ENCODE measurements at places on chromosomes 16 and 17. TPM values are rescaled to one million over a fixed set of nuclear protein-coding genes. Genes with fewer than 3 reads are reported as not detected.

- no peak for DNase-seq
Measured at GRCh38 chr16:16033208-16033717, 83.8 kb downstream of the ABCC1 start.

GRCh38 chr17:58531122-58531521, 16.7 kb upstream of the MTMR4 start:
- DNase-seq, result no peak

DNA sequence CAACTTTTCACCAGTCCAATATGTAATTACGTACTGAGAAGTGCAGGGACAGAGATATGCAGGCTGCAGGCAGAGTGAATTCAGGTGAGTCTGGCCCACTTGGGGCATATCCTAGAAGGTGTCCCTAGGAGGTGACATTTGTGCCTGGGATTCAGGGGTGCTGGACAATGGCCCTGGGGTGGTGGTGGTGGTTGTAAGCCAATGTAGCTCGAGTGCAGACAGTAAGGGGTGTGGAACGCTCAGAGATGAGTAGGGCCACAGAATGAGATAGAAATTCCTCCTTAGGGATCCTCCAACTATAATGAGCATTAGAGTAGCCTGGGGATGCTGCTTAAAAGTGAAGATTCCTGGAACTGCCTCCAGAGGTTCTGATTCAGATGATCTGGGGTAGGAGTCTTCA, 221.7 kb upstream of the MPHOSPH6 start:
- no peak for DNase-seq

DNA sequence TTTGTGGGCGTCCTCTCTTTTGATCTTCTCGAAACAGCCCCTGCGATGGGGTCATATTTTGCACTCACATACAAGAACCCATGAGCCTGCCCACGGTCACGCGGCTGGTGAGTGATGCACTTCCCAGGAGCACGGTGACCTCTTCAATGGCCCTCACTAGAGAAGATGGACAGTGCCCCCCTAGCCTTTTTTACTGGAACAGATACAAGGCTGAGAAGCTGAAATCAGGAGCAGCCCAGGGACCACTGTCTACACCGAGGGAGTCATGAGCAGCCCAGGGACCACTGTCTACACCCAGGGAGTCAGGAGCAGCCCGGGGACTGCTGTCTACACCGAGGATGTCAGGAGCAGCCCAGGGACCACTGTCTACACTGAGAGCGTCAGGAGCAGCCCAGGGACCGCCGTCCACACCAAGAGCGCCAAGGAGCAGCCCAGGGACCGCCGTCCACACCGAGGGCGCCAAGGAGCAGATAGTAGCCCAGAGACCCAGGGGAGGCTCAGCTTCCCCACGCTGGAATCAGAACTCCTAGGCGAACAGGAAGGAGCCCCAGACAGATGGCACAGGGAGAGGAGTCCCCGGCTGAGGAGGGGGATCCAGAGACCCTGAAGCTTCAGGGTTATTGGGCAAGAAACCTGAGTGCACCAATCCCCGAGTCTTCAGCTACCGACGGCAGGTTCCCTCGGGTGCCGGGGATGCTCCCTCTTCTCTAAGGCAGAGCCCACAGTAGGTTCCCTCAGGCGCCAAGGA, 23.7 kb downstream of the ACSF3 start:
- no peak for DNase-seq

- no peak for DNase-seq
Measured at GRCh38 chr16:85858984-85859817, 39.8 kb upstream of the IRF8 start.

DNA sequence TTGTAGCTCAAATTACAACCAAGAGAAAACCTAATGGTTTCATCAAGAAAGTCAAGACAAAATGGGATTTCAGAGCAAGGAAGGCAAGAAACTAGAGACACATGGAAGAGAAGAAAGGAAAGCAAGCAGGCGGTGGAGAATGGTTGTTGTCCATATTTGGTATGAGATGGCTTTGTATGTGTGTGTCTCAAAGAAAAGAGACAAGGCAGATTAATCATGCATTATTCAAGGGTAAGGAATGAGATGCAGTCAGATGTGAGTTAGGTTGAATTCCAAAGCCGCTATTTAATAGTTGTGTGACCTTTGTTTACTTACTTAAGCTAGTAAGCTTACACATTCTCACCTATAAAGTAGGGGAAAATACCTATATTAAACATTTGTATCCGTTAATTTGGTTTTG, 1029.6 kb downstream of the CDH11 start:
- no peak for DNase-seq

DNA sequence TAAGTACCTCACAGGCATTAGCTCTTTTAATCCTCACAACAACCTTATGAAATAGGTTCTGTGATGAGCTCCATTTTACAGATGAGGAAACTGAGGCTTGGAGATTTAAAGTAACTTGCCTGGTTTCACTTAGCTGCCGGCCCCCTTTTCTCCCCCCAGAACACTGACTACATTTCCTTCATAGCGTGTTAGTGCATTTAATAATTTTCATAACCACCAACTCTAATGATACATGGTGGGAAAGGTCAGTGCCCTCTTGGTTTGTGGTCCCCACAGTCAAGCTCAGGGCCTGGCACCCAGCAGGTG, 16.5 kb upstream of the RHOT1 start:
- DNase-seq, result no peak

DNA sequence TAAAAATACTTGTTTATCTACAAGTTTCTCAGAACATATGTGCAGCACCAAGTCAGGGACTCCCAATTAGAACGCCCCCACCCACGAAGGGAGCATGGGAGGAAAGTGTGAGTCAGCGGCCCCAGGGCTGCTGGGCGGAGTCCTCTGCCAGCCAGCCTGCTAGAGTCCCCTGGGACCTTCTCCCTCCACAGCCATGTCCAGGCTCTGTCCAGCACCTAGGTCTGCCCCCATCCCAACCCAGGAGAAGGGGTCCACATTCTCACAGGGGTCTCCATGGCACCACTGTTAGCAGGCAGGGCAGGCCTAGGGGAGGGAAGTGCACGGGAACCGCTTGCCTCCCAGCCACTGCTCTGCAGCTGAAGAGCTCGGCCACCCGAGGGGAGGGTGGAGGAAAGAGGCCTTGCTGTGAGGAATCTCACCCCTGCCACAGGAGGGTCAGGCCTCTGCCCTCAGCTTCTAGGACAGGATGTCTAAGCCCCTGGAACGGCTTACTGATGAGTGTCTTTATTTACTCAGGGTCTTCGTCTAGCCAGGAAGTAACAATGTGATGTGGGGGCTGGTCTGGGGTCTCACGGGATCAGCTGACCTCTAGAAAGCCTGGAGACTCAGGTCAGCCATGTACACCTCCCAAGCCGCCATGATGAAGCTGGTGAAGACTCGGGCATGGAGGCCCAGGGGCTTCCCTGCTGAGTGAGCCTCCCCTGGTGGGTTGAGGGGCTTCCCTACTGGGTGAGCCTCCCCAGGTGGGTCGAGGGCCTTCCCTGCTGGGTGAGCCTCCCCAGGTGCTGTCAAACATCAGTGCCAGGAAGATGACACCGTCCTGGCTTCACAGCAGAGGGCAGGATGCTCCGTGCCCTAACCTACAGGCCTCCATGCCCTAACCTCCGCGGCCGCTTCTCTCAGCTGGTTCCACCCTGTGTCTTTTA, 190.3 kb downstream of the RBFOX3 start:
- DNase-seq, result no peak

- no peak for DNase-seq
Measured at GRCh38 chr17:75730065-75730464, 8.8 kb downstream of the ITGB4 start.

- no peak for DNase-seq
Measured at GRCh38 chr17:68694791-68695485, 93.8 kb upstream of the FAM20A start.

DNA sequence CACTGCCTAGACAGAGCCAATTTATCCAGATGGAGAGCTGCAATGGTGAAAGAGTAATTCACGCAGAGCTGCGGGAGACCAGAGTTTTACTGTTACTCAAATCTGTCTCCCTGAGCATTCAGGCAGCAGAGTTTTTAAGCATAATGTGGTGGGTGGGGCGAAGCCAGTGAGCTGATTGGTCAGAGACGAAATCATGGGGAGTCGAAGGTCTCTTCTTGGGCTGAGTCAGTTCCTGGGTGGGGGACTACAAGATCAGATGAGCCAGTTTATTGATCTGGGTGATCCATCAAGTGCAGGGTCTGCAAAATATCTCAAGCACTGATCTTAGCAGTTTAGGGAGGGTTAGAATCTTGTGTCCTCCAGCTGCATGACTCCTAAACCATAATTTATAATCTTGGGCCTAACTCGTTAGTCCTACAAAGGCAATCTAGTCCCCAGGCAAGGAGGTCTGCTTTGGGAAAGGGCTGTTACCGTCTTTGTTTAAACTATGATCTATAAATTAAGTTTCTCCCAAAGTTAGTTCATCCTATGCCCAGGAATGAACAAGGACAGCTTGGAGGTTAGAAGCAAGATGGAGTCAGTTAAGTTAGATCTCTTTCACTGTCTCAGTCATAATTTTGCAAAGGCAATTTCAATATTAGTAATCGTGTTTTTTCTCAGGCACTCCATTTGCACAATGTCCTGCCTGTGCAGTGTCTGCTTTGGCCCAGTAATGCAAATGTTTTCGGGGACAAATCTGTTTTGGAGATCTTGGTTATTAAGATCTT, 27.0 kb downstream of the PIGL start:
- DNase-seq, result no peak

DNA sequence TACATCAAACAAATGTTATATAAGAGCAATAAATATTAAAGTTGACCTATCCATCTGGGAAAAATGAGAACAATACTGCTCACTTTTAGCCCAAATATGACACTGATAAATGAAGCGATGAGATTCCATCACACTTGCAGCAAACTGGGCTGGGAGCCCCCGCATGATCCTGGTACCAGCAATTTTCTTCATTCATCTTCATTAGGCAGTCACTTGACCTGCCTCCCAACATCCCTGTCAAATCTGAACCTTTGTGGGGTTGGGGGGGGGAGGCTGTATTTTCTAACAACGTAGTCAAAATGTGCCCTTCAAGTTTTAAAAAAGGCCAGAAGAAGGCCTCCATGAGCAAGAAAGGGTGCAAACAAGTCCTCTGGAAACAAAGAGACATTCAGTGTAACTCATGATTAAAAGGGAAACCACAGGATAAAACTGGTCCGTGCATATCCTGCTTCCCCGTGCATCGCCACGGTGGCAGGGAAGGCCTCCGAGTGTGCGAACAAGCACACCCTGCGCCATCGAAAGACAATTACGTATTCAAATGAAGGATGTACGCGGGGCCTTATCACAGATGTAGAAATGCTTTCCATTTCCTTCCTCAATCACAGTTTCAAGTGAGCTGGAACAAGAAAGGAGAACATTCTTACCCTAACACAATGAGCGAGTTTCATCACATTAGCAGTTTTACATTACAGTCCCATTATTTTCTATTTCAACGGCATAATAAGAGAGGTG, 48.4 kb downstream of the TOX3 start:
- no peak for DNase-seq

- no peak for DNase-seq
Measured at GRCh38 chr17:29240968-29241963, 5.4 kb upstream of the CRYBA1 start.

DNA sequence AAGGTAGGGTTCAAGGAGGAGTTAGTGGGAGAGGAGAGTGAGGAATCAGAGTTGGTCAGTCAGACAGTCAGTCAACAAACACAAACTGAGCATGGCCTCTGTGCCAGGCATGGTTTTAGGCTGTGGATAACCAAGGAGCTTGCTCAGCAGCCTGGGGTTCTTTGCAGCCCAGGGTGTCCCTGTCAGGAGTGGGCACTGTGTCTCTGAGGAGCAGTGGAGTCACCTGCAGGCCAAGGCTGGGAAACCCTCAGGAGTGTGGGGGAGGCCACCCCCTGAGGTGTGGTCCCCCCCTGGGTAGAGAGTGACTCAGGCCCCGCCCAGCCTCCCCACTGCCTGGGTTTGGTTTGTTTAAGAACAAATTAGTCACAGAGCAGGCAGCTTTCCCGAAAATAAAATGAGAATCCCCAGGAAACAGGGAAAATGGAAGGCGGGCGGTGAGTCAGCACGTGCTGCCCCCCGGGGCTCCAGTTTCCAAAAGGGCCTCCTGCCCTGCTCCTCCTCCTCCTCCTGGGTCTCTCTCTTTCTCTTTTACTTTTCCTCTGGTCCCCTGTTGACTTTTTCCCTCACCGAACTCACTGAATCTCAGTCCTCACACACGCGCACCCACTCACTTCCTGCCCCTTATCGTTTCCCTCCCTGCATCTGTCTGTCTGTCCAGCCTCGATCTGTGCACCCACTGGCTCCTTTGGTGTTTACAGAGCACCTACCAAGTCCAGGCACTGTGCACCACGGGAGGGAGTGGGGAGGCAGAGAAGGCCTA, 44.3 kb downstream of the SOCS3 start:
- DNase-seq, result no peak

The LGALS9 gene
- total RNA-seq, result 25.0 TPM

The IGSF6 gene
- 0.28 TPM for total RNA-seq

The SLC35G3 gene
- not detected for total RNA-seq

Measured in T-cell (primary cell).